ENCODE measurements at places on chromosomes 3 and 15.

DNA sequence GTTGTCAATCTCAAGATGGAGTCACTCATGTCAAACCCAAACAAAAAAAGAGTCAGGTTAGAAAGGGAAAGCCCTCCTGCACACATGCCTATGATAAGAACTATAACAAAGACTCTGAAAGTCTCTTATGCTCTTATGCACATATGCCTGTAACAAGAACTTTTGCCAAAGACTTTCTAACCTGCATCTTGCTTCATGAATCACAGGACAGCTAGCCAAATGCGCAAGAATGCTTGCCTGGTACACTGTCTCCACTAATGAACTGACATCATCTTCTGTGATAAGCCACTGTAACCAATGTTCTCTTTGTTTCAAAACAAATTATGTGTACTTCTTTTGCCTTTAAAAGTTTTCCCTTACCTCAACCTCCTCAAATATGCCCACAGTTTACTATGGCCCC lies 18.2 kb upstream of the EHHADH start:
- no peak for DNase-seq

- peak; percentile 58 for DNase-seq
Measured at GRCh38 chr3:149657321-149657925, 402 bp downstream of the WWTR1 start.

- no peak for DNase-seq
Measured at GRCh38 chr15:70636540-70637165, 126.7 kb downstream of the UACA start.

DNA sequence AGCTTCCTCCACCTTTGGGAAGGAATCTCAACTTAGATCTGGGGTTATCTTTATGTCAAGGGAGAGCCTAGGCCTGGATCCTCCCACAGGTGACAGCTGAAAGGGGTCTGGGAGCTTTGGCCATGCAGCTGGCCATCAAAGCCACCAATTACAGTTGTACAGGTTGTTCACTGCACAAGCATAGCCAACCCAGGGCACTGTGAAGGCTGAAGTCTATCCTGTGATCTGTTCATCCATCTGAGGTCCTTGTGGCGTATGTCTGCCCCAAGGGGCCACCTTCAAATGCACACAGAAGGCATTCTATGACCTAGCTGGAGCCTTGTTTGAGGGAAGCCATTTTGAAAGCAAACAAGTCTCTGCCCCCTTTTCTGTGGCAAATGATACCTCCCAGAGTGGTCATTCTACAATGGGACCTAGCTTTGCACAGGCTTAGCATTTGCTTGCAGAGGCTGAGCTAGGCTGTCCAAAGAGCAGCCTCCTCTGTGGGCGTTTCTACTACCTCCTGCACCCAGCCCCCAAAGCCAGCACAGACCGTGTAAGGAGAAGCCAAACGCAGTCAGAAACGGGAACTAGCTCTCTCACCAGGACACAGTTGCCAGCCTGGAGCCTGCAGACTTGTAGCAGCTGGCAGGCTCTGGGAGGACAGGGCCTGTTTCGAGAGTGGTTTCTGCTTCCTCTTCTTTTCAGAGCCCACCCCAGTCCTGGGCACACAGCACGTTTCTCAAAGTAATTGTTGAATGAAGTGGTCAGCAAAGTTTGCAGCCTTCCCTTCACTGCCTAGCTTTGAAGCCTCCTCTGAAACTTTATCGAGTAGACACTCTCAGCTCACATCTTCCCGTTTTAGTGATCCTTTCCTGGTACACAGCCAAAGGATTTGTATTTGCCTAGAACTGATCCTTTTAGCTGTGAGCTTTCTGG lies 157.3 kb upstream of the SMAD3 start:
- DNase-seq = no peak

DNA sequence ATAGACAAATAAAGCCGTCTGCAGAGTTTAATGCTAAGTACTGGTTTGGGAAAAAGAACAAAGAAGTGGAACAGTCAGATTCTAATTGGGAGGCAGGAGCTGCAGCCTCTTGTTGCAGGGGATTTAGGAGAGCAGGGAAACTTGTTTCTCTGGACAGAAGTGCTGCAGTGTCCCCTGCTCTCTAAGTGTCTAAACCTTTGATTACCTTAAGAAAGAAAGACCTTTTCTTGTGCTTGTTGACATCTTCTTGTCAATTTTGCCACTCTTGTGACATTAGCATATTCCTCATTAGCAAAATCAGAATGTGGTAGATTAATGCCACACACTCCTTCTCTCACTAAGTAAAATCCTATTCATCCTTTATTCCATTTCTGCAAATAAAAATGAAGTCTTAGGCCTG lies 38.8 kb downstream of the TRAT1 start:
- no peak for DNase-seq

DNA sequence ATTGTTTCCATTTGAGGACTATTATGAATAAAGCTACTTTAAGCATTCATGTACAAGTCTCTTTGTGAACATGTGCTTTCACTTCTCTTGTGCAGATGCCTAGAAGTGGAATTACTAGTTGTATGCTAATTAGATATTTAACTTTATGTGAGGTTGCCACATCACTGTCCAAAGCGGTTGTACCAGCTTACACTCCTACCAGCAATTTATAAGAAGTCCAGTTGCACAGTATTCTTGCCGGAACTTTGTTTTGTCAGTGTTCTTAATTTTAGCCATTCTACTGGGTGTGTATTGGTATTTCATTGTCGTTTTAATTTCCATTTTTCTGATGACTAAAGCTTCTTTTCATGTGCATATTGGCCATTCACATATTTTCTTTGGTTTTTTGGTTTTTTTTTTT lies 29.1 kb downstream of the SEMA3G start:
- DNase-seq = no peak

DNA sequence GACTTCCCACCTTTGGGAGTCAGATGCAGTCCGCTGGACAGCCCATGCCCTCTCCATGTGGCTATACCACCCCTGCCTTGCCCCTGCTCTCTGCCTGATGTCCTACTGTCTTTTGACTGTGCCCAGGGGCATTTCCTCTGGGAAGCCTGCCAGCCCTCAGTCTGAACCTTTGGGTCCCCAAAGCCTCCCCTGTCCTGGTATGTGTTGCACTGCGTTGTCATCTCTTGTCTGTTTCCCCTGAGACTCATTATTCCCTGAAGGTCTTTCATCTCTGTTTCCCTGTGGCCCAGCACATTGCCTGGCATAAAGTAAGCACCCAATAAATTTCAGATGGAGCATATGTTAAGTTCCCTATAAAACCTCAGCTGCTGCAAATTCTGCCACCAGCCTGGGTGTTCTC lies 236.6 kb upstream of the CTDSPL start:
- no peak for DNase-seq

DNA sequence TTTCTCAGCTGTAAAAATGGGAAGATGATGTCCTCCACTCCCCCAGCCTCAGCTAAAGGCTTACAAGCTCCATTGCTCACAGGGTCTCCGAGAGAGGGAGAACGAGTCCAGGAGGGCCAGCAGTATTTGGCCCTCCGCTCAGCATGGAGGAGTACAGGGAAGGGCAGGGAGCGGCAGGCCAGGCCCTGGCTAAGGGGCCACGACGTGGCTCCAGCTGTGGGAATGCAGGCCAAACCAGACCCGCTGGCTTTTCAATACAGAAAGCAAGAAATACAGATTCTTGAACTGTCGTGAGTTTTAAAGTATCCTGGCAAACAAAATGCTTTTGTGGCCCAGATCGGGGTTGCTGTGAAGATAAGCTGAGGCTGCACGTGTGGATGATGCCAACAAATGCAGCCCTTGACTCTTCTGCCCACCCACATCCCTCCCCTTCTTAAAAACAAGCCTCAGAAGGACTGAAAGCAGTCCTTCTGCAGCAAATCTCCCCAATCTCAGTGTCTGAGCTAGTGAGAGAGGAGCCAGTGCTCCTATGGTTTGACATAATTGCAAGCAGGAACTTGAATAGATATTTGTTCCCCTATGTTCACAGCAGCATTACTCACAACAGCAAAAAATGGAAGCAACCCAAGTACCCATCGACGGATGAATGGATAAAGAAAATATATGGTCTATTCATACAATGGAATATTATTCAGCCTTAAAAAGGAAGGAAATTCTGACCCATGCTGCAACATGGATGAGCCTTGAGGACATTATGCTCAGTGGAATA lies 18.5 kb upstream of the FBLN2 start:
- no peak for DNase-seq

DNA sequence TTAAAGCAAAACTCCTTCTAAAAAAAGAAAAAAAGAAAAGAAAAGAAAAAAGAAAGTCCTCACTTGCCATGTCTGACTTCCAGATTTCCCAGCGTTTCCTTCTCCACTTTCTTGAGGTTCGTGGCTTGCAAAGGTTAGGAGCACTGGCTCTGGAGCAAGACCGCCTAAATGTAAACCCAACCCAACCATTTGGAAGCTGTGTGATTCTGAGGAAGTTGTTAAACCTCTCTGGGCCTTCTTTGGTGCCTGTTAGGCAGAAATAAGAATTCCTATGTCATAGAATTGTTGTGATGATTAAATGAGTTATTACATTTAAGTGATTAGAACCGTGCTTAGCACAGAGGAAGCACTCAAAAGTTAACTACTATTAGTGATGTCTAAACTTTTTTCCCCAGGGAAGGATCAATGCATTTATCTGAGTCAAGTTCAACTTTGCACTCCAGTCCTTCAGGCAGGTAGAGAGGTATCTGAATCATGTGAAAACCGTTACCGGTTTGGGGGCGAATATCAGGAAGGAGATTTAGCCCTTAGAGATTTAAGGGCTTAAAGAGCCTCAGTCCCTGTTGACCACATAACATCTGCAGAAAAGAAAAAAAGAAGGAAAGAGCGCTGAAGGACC lies 78.3 kb upstream of the HES1 start:
- no peak for DNase-seq

- no peak for DNase-seq
Measured at GRCh38 chr3:25536521-25537391, 108.7 kb downstream of the RARB start.

GRCh38 chr3:159137949-159138348 lies 336.1 kb downstream of the MFSD1 start:
- DNase-seq = no peak

DNA sequence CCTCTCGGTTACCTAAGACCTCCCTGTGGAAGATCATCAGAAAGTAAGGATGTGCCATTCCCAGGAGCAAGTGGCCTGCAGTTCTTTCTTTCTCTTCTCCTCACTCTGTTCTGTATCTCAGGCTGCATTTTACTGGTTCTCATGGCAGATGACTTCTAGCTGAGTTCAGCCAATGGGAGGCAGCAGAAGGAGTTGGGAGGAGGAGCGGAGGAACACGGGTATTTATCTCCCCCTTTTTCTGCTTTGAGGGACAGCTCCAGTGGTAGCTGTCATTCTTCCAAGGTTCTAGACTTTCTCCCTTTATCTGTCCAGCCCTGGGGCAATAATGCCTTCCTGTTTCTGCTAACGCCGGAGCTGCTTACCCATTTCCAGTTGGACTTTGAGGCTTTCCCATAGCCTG lies 339.9 kb downstream of the NR2F2 start:
- no peak for DNase-seq

GRCh38 chr3:159127021-159127392 lies 325.2 kb downstream of the MFSD1 start:
- no peak for DNase-seq

GRCh38 chr3:197811343-197811742 lies 20.3 kb downstream of the LRCH3 start:
- peak; percentile 96 for DNase-seq

DNA sequence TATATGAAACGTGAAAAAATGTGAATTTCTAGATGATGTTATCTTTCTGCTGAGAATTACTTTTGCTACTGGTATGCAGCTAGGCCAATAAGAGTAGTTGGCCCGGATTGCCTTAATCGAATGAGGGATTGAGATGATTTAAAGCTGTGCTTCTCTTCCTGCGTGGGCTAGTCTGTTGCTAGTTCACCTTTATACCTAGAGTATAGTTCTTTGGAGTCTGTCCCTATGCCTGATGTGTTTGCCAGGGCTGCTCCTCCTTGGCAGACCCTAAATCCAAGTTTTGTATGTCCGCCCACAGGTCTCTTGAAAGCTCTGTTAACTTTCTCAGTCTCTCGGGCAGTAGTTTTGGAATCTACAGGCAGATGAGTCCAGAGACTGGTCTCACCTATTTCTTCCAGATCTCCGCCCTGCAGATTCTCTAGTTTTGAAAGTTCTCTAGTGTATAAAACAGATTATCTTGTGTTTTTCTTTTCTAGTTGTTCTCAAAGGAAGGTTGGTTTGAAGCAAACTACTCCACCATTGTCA lies 64.9 kb downstream of the MEF2A start:
- no peak for DNase-seq

DNA sequence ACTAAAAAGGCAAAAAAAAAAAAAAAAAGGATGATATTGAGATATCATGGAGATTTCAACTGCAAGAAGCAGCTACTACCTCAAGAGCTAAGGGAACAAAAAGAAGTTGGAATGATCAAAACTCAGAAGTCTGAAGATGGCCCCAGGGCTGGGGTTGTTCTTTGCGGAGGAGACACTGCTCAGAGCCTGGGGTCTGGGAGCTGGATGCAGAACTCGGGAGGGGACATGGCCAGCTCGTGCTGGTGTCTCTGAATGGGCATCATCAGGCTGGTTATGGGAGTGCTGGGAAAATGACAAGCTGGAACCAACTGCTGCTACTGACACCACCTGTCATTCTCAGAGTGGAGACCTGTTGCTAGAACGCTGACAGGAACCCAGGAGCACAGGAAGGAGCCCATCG lies 14.2 kb upstream of the ADIPOQ start:
- DNase-seq = no peak

GRCh38 chr3:129445471-129445870 lies 5.4 kb downstream of the IFT122 start:
- no peak for DNase-seq

DNA sequence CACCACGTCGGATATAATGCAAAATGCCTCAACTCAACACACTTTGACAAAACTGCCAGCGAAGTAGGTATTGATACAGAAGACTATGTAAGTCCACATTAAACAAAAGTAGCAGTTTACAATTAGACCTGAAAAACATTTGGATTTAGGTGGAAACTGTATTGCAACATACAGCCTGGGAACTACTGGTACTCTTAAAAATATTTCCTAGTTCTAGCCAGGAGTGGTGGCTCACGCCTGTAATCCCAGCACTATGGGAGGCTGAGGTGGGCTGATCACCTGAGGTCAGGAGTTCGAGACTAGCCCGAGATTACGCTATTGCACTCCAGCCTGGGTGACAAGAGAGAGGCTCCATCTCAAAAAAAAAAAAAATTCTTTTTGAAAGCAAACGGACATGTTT lies 246.2 kb downstream of the ZBTB20 start:
- no peak for DNase-seq

DNA sequence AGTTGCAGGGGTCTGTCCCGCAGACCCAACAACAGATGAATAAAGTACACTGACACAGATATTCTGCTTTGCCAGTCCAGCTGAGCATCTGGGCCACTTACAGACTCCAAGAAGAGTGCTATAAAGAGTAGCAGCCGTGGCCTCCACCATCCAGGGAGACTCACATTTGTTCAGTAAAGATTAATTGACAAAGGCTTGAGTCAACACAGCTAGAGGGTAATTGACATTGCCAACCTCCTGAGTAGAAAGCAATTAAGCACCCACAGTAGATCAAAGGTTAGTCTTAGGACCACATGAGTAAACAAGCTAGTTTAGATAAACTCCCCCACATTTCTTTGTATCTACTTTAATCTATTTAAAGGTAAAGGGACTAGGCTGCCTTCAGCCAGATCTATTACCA lies 16.3 kb upstream of the CRTC3 start:
- DNase-seq = no peak
